ENCODE measurements at places on chromosomes 1 and 21.

GRCh38 chr1:204434116-204434755 lies 22.6 kb upstream of the PPP1R15B start:
- DNase-seq: no peak

DNA sequence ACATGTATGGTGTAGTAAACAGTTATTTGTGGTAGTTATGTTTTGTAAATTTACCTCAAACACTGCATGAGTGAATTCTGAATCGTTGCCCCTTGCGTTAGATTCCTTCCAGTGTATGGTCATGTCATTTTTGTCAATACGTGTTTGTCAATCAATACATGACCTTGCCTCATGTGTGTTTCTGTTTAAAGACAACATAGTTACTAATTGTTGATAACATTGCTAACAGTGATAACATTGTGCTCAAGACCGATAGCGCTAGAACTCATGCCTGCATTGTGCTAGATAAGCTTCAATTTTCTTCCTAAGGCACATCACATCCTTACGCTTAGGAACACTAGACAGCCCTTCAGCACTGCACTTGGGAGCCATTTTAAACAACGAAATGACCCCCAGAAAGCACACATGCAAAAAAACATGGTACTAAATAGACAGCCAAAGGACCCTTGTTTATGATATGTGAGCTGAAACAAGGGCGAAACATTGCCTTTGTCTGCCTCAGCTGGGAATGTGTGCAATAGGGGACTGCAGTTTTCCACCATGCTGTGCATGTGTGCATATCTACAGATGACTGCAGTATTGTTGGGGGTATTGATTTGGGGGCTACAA lies 37.3 kb downstream of the MRPS6 start:
- no peak for DNase-seq

DNA sequence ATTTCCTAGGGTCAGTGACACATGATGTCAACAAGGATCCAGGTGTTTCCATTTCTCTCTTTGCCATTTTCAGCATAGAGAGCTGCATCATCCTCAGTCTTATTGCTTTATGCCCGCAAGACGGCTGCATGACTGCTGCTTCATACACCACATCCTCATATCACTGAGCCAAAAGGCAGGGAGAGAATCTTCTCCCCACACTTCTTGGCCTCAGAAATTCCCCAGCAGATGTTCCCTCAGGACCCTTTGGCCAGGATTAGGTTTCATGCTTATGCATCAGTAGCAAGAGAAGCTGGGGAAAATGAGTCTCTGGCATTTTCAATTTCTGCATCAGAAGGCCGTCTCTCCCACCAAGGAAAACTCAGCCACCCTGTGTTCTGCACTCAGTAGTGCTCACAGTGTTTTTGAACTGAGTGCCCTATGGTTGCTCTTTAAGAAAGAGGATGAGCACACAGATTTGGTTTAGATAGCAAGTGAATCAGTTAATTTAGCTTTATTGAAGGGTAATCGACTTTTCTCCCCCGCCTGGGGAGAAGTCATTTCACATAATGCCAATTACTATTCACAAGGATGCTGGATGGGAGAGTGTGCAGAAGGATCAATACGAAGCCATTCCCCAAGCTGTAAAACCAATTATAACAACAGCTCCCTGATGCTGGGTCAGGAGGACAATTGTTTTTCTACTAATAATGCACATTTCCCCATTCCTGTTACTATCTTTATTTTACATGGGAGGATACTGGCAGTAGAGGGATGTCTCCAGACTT lies 360.2 kb downstream of the HHIPL2 start:
- no peak for DNase-seq

DNA sequence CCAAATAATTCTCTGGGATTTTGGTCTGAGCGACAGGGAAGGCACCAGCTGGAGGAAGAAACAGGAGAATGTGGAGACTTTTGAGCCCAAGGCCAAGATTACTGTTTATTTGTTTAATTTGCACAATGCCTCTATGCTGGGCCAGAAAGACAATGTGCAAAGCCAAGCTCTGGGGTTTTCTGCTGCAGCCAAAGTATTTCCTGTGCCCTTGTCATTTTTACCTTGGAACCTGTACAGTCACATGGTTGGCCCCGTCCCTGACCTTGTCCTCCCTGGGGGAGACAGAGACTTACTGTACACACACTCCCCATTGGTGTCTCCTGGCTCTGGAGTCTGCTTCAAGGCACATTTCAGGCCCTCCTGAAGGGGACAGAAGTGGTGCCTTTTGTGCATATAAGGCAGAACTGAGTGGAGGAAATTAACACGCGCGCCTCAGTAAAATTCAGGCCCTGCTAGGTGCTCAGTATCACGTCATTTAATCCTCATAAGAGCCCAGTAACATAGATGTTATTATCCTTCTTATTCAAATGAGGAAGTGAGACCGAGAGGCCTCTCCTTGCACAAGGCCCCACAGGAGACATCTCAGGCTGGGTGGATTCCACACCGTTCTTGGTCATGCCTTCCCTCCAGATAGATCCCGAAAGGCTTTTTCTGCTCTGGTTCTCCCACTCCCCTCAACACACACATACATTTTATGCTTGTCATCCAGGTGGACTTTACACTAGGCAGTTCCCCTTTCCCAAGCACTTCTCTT lies 21.1 kb downstream of the C1orf115 start:
- DNase-seq: no peak

- DNase-seq: peak; percentile 51
These were observed 6.6 kb downstream of the CCDC190 start for GRCh38 chr1:162854245-162854882.

DNA sequence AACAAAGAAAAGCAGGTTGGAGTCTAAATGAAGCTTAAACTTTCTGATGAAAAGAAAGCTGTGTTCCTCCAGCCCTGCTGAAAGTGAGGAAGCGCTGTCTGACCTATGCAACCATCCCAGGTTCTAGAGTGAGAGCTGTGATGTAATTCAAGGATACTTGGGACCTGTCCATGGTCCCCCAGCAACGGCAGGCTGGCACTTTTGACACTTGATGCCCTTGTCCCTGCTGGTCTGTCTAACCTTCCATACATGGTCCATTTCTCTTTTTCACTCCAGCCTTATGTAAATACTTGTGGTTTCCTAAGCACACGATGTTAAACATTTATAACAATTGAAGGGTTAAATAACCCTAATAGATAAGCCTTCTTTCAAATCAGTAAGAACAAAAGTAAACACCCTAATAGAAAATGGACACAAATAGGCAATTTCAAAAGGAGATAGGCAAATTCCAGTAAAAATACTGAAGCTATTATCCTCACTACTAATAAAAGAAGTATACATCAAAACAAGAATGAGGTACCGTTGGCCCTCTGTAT lies 17.7 kb upstream of the KDM4A start:
- no peak for DNase-seq

- DNase-seq: no peak
These were observed 17.0 kb upstream of the TCEA3 start for GRCh38 chr1:23441446-23442148.

GRCh38 chr1:235558621-235559169 lies 54.4 kb upstream of the B3GALNT2 start:
- no peak for DNase-seq

GRCh38 chr1:58262702-58263101 lies 283.8 kb downstream of the OMA1 start:
- DNase-seq: no peak

DNA sequence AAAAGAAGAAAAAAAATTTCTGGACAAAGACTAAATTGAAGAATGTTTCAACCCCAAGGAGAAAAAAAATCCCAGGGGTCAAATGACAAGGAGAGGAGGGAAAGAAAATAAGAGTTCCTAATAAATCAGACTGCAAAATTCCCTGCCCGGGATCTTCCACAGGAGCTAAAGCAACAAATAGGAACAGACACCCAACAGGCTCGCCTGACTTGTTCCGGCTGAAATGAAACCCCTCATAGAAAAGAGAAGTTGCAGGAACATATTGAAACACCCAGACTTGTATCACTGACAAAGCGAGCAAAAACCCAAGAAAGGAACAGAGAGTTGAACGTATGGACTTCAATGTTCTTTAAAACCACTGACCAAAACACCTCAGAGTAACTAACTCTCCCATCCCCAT lies 123.0 kb downstream of the TIAM1 start:
- DNase-seq: no peak

DNA sequence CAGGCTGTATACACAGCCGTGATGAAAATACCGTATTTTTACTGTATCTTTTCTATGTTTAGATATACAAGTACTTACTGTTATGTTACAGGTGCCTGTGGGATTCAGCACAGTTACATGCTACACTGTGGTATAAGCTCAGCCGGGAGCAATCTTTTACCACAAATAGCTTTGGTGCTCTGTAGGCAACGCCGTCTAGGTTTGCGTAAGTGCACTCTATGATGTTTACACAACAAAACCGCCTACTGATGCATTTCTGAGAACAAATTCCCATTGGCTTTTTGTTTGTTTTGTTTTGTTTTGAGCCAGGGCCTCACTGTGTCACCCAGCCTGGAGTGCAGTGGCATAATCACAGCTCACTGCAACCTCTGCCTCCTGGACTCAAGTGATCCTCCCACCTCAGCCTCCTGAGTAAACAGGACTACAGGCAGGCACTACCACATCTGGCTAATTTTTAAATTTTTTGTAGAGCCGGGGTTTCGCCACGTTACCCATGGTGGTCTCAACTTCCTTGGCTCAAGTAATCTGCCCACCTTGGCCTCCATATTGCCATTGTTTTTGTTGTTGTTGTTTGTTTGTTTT lies 81.0 kb downstream of the SCCPDH start:
- no peak for DNase-seq

DNA sequence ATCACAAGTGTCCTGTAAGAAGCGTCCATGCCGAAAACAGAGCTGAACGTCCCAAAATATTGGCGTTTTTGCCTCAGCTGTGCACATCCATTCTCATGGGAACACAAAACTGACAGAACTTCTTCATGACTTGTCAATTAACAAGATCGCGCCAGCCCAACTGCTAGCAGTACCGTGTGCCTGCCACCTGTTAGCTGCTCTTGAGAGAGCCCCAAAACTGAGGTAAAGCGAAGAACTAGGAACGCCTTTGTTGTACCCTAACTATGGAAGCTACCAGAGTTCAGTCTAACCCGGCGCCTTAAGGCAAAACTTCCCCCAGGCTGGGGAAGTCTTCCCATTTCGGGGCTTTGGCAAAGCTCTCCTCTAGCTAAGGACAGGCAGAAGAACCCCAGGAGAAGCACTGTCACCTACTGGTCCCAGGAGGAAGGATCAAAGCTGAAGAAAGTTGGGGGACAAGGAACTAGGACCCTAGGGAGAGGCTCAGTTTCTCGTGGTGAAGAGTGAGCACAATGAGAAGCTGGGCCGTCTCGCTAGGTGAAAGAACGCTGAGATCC lies 719 bp downstream of the EYA3 start:
- no peak for DNase-seq

DNA sequence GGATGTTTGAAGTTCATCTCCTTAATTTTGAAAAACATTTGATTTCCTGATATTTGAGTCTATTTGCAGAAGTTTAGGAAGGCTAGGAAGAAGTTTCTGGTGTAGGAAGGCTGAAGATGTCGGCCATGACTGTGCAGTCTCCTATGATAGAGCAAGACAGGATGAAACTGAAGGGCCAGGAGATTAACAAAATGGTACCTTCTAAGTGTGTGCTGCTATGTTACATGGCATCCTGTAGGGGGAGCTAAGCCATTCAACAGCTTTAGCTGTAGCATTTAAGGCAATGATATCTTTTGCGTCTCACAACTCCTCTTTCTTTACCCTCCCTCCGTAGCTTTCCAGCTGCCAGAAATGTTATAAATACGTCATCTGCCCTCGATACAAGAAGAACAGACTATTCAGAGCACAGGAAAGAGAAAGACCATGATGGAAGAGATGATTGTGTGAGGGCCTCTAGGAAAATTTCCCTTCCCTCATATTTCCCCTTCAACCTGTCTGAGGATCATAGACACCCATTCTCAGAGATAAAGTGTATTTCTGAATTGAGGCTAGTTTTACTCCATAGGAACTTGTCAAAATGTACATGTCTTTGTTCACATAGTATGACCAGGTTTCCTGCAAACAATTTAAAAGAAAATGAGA lies 61.1 kb downstream of the XCL1 start:
- peak; percentile 26 for DNase-seq

DNA sequence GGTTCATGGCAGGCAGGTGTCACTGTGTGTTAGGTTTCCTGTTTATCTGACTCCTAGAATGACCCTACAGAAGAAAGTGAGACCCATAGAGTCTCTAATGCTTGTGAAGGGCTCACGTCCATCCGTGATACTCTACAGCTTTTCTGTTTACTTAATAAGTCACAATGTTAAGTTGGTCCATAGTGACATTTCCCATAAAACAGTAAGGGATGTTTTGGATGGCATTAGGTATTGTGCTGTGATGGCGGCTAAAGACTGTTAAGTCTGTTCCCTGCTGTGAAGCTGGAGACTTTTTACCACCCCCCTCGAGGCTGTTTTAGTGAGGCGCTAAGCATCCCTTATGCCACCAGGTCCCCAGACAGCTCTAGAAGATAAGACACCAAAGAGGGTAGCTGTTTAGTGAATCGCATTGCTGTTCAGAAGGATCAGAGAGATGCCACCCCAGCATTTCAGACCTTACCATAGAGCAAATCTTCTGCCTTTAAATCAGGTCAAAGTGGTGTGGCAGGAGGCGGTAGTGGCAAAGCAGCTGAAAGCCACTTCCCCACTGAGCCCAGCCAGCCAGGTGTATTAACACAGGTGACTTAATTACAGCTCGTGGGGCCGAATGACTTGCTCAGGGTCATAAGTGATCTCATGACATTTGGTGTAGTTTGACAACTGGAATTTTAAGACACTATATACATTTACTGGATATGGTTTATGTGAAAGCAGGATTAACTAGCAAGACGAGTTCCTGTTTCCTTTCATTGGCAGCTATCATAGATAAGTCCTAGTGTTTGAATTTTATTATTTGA lies 25.0 kb downstream of the SLC37A1 start:
- no peak for DNase-seq

DNA sequence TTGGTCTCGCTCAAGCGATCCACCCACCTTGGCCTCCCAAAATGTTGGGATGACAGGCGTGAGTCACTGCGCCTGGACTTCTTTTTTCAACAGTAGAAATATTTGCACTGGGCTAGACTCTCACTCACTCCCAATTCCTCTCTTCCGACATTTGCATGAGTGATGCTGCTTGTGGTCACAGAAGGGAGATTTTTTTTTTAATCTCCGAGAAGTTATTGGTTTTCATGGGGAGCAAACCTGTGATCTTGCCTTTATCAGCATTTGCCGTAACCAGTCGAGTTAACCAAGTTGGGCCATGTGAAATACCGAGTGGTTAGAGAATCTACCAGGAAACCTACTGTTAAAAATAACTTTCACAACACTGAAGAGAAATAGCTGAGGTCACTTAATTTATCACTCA lies 21.1 kb downstream of the ERG start:
- no peak for DNase-seq

DNA sequence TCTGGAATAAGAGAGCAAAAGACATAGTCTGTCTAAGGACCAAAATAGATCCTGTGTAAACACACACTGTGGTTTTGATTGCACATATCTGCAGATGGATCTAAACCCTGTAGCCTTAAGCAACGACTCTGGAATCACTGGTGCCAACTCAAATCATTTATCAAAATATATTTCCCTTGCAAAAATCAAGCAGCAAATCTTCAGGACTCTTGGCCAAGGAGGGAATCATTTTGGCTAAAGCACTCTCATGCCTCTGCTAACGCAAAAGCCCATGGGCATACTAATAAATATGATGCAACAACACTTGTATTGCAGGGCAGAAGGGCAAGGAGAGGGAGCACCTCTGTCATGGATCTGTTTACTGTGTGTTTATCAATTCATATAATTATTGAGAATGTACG lies 155.4 kb upstream of the DUSP10 start:
- peak; percentile 29 for DNase-seq
